ENCODE measurements at places on chromosomes 2 and 18. TPM values are rescaled to one million over a fixed set of nuclear protein-coding genes. Genes with fewer than 3 reads are reported as not detected.
A peak's percentile ranks its signal among the peaks of the same experiment; 100 is the strongest.

DNA sequence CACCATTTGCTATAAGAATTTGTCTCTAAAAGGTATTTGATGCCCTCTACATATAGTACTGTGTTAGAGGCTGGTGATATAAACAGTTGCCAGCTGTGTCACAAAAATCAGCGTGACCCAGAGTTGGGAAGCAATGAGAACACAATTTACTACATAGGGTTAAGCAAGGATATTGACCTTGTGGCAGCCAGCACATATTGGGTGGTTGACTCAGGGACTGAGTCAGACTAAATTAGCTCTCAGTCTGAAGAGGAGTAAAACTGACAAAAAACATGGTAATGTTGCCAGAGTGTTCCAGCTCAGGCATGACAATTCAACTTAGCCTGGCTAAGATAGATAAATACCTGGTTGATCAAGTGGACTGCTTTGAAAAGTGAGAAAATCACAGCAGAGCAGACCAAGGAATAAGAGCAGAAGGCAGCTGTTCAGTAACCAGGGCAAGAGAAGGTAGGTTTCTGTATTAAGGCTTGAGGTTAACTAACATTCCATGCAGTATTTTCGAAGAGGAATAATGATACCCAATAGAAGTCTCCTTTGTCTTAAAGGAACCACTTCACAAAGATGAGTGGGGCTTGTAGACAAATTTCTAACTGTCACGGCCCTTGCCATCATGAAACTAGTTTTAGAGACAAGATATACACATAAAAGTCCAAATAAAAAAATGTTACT, 108.2 kb upstream of the ERBB4 start:
- H3K36me3 ChIP-seq: no peaks in the 10 kb centered on the region
- H3K27me3 ChIP-seq: no peaks in the 10 kb centered on the region
- H3K4me1 ChIP-seq: no peaks in the 10 kb centered on the region

The C2orf72 gene
- 0.08 TPM for total RNA-seq

The DNAJC10 gene
- total RNA-seq: 73.5 TPM

GRCh38 chr2:49490710-49491109, 336.4 kb upstream of the FSHR start:
- H3K4me3 ChIP-seq: no peak overlapping the region
- DNase-seq: peak; percentile 18
- no peaks in the 10 kb centered on the region for H3K27me3 ChIP-seq
- no peak overlapping the region for H3K27ac ChIP-seq
- no peaks in the 10 kb centered on the region for H3K4me1 ChIP-seq

DNA sequence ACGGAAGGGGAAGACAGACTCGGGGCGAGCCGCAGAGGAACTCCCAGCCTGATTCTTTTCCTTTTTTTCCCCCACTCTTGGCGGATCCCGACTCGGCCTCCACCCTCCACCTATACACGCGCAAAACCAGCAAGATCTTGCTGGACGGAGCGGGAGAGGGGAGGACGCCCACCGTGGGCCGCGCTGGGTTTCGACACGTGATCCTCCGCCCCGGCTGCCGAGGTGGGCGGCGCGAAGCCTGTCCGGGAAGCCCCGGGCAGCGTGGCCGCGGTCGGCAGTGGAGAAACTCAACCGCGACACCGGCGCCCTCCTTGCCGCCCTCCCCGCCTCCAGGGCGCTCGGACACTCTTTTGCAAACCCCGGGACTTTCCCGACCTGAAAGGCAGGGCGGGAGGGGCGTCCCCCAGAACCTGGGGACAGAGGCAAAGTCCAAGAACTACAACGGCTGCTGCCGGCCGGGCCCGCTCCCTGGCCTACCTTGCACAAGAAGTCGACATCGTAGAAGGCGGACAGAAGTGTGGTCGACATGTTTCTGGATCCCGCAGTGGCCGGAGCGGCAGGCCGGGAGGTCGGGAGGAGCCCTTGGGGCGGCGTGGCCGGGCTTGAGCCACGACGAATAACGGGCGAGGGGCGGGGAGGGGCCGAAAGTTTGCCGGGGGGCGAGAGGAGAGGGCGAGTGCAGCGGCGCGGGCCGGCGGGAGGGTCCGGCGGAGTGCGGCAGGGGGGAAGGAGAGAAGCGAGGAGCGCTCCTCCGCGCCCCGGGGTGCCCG, 433 bp downstream of the ZFP36L2 start:
- no peaks in the 10 kb centered on the region for H3K27me3 ChIP-seq
- H3K27ac ChIP-seq: peak overlapping the region; percentile 99
- DNase-seq: no peak

GRCh38 chr2:142175813-142176338, 45.1 kb upstream of the LRP1B start:
- DNase-seq: no peak
- H3K4me3 ChIP-seq: no peak overlapping the region
- no peaks in the 10 kb centered on the region for H3K36me3 ChIP-seq
- H3K27me3 ChIP-seq: no peaks in the 10 kb centered on the region
- H3K27ac ChIP-seq: no peak overlapping the region

DNA sequence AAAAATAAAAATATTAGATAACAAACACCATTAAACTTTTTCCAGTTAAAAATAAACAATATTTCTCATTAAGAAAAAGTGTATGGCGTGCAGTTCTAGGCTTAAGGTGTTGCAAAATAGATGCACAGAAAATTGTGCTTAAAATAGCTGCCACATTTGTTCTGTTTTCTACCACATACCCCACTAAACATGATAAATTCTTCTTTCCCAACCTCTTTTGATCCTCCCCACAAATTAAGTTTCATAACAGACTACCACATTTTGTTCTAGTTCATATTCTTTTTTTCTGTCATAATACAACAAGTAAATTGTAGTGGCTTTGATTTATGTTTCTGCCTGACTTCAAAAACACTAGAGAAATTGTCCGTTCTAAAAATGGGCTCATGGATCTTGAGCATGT, 64.5 kb downstream of the ARHGAP28 start:
- no peaks in the 10 kb centered on the region for H3K4me1 ChIP-seq
- H3K27ac ChIP-seq: no peak overlapping the region
- no peaks in the 10 kb centered on the region for H3K36me3 ChIP-seq
- DNase-seq: no peak

- peaks cover 11% of the 10 kb centered on the region for H3K4me1 ChIP-seq
- no peak overlapping the region for H3K4me3 ChIP-seq
- DNase-seq: no peak
- H3K27me3 ChIP-seq: no peaks in the 10 kb centered on the region
- H3K27ac ChIP-seq: no peak overlapping the region
These were observed 36.3 kb upstream of the TANC1 start for GRCh38 chr2:158932131-158932645.

The LRP2 gene
- total RNA-seq: 0.19 TPM

The ACOXL gene
- not detected for total RNA-seq

DNA sequence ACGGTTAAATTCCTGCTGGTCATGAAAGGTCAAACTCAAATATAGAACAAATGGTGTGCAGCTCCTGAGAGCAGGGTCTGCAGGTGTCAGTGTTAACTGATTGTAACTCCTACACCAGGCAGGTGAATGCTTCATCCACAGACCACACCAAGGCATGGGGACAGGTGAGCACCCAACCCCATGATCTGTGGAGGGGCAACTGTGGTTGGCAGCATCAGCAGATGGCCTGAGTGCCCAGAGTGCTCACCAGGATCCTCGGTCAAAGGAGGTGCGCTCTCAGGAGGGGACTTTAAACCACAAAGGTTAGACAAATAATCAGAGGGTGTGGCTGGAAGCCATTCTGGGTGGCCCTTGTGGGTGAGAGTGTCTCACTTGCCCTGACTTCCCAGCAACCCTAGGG, 44.5 kb downstream of the PTGR3 start:
- no peak for DNase-seq
- no peak overlapping the region for H3K27ac ChIP-seq
- no peak overlapping the region for H3K4me3 ChIP-seq

The PLB1 gene
- total RNA-seq: 0.35 TPM

DNA sequence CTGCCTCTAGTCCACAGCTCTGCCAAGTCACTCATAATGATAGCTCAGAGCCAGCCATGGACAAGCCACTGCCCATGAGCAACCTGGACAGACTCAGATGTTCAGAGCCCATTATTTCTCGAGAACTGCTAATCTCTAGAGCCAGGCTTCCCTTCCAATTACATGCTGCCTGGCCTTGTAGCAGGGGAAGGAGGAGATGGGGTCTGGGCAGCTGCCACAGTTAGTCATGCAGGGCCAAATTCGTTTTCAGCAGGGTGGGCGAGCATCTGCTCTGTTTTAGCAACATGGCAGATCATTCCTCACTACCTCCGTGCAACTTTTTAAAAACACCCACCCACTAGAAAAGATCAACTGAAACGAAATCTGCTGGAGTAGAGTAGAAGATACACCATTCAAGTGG, 141.8 kb downstream of the MYO5B start:
- H3K4me1 ChIP-seq: no peaks in the 10 kb centered on the region
- H3K36me3 ChIP-seq: no peaks in the 10 kb centered on the region
- no peak for DNase-seq
- no peaks in the 10 kb centered on the region for H3K27me3 ChIP-seq
- H3K4me3 ChIP-seq: no peak overlapping the region

DNA sequence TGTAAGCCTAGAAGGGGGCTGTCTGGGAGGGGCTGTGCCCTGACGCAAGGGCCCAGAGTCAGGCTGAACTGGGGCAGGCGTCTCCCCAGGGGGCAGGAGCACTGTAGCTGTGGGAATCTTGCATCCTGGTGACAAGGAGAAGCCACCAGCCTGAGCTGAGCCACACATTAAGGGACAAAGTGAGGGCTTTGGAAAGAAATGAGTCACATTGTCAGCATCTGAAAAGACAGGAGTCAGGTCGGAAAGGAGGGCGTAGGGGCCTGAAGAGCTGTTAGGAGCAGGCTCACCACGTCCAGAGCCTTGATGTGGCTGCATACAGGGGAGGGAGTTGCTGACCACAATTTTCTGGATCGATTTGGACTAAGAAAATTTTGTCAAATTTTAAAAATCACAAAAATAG, 298.6 kb downstream of the CYP26B1 start:
- no peaks in the 10 kb centered on the region for H3K36me3 ChIP-seq
- DNase-seq: no peak
- no peak overlapping the region for H3K4me3 ChIP-seq
- peaks cover 14% of the 10 kb centered on the region for H3K27me3 ChIP-seq

DNA sequence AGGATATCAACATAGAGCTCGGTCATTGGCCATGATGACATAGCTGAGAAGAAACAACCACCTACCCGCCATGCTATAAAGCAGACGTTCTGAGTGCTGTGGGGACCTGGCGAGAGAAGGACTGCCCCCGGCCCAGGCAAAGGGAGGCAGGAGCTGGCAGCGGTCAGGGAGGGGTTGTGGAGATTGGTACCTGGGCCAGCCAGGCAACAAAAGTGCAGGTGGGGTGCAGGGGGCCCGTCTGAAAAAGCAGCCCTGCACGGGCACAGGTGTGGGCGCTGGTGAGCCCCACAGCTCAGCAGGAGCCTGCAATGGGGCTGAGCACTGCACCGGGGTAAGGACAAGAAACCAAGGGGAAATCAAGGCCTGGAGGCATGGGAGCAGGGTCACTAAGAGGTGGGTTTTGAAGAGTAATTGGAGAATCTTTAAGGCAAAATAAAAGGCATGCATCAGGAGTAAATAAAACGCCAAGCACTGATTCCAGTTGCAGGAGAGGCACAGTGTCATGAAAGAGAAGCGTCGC, 464.0 kb downstream of the EIPR1 start:
- no peaks in the 10 kb centered on the region for H3K4me1 ChIP-seq
- H3K4me3 ChIP-seq: no peak overlapping the region
- no peaks in the 10 kb centered on the region for H3K27me3 ChIP-seq

DNA sequence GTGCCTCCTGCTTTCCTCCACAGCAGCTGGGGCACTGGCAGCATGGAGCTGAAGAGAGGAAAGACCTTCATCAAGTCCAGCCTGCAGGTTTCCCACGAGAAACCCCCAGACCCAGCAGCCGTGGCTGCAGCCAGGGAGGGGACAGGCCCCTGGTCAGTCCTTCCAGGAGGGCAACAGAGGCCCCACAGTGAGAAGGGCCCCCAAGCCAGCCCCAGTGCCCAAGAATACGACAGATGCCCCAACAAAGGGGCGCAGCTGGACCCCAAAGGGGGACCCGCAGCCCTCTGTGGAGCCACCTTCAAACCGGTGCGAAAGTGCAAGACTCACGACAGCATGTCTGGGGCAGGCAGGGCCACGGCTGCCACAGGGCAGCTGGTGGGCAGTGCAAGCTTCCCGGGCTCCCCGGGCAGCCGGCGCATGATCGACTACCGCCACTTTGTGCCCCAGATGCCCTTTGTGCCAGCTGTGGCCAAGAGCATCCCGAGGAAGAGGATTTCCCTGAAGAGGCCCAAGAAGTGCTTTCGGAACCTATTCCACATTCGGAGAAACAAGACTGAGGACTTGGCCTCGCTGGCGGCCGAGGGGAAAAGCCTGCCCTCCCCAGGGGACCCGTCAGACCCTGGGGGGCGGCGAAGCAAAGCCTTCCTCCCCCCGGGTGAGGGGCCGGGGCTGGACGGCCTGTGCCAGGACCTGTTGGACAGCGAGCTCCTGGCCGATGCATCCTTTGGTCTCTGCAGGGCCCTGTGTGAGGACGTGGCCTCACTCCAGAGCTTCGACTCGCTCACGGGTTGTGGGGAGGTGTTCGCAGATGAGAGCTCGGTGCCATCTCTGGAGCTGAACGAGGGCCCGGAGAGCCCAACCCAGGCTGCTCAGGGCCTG, 6.9 kb downstream of the AMER3 start:
- no peaks in the 10 kb centered on the region for H3K36me3 ChIP-seq
- H3K27me3 ChIP-seq: peaks cover 21% of the 10 kb centered on the region
- H3K4me3 ChIP-seq: no peak overlapping the region
- DNase-seq: no peak
- no peaks in the 10 kb centered on the region for H3K4me1 ChIP-seq

GRCh38 chr2:217837530-217837929, 165.3 kb downstream of the TNS1 start:
- H3K27ac ChIP-seq: peak overlapping the region; percentile 88
- peaks cover 17% of the 10 kb centered on the region for H3K36me3 ChIP-seq
- H3K4me1 ChIP-seq: peaks cover 100% of the 10 kb centered on the region
- H3K27me3 ChIP-seq: no peaks in the 10 kb centered on the region

The CIB4 gene
- not detected for total RNA-seq

DNA sequence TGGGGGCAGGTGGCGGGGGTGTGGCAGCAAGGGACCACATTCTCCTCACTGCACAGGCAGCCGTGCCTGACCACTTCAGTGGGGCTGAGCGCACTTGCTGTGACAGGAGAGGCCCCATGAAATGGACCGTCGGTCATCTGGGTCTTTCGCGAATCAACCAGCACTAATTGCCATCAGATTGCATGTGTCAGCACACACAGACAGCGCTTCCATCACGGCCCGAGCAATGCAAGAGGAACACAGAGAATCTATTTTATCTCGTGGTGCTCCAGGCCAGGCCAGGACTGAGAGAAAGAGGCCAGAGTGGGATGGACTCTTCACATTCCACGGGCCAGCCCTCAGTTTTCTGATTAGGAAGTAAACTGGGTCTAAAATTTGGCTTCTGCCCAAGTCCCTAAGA, 87.0 kb downstream of the EIPR1 start:
- no peak for DNase-seq
- H3K27ac ChIP-seq: no peak overlapping the region
- no peaks in the 10 kb centered on the region for H3K36me3 ChIP-seq
- no peaks in the 10 kb centered on the region for H3K27me3 ChIP-seq

DNA sequence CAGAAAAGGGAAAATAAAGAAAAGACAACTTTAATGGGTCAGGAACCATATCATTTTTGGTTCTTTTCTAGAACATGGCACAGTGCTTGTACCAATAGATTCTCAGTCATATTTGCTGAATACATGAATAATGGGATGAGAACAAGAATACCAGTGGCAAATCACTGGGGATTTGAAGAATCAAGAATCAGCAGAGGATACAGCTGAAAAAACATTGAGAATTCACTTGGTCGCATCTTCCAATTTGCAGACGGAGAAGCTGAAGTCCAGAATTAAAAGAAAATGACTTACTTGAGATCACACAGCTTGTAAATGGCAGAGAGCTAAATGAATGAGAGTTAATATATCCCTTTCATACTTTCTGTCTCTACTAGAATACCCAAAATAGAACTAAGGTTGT, 362.2 kb downstream of the RAD51AP2 start:
- no peaks in the 10 kb centered on the region for H3K27me3 ChIP-seq
- H3K4me1 ChIP-seq: no peaks in the 10 kb centered on the region
- no peaks in the 10 kb centered on the region for H3K36me3 ChIP-seq
- no peak overlapping the region for H3K4me3 ChIP-seq
- no peak overlapping the region for H3K27ac ChIP-seq

Measured in heart left ventricle (tissue), 16 donors.